ENCODE measurements at places on chromosomes 6 and 20.

DNA sequence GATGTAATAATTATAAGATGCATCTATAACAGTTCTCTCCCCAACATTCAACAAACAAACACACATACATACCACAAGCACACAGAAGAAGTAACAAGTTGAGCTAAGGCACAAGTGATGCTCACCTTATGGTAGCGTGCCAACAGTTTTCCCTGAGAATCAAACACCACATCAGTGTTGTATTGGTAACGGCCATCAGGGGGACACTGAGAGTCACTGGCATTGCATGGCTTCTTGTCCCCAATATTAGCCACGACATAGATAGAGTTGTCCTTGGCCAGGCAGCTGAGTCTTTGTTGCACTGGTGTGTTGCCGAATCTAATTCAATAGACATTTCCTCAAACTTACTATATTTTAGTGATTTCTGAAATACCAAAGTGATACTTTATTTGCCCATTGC, 14.8 kb upstream of the VNN1 start:
- no peak for DNase-seq

DNA sequence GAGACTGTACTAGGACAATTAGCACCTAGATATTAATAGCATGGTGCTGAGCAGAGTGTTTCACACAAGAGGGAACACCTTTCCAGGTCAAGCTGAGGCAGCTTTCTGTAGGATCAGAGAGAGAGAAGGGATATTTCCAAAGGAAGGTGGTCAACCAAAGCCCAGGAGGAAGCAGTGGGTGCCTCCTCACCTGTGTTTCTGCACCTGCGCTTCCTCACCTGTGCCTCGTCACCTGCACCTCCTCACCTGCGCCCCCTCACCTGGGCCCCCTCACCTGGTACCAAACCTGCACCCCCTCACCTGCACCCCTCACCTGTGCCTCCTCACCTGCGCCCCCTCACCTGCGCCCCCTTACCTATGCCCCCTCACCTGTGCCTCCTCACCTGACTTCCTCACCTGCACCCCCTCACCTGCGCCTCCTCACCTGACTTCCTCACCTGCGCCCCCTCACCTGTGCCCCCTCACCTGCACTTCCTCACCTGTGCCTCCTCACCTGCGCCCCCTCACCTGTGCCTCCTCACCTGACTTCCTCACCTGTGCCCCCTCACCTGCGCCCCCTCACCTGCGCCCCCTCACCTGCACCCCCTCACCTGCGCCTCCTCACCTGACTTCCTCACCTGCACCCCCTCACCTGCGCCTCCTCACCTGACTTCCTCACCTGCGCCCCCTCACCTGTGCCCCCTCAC, 67.9 kb downstream of the TTLL2 start:
- no peak for DNase-seq

DNA sequence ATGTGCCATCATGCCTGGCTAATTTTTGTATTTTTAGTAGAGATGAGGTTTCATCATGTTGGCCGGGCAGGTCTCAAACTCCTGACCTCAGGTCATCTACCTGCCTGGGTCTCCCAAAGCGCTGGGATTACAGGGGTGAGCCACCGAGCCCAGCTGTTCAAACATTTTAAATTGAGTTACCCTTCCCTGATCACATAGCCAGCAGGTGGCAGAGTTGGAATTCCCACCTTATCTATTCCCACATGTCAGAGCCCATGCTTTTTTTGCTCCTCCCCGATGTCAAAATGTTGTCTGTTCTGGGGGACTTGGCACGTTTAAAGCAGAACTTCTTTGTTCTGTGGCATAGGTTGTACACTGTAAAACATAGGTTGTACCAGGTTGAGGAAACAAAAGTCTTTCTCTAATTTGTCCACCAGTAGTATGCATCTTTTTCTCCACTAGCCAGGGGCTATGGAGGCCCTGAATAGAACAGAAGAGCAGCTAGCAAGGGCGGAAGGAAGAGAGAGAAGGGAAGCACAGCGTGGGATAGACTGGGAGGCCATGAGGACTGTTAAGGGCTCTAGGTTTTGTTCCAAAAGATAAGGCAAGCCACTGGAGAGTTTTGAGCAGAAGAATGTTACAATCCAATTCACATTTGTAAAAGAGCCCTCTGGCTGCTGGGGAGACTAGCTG, 7.3 kb upstream of the LBP start:
- no peak for DNase-seq

DNA sequence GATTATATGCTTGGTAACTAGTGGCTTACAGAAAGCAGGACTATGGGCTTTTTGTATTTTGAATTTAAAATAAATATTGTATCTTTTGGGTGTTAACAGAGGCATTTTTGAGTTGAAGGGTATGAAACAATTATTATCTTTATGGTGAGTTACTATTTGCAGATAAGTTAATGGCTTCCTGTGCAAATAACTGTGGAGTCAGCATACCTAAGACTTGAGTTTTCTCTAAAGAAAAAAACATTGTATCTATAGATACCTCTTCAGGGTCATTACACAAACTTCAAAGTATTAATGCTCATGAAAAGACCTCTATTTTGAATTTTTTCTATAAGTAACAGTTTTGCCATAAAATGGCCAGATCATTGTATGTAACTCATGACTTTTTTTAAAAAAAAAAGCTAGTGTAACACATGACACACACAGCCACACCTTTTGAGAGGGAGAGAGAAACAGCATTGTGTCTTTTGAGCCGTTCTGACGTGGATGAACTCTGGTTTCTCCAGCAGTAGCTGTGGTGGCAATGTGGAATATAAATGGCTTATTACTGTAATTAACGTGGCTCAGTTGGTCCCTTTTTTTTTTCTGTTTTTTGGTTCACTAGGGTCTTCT, 36.3 kb downstream of the PLEKHG1 start:
- DNase-seq: no peak

GRCh38 chr20:4886771-4887527, 114.4 kb downstream of the SLC23A2 start:
- DNase-seq: no peak

GRCh38 chr20:740162-740561, 28.1 kb downstream of the SLC52A3 start:
- no peak for DNase-seq

DNA sequence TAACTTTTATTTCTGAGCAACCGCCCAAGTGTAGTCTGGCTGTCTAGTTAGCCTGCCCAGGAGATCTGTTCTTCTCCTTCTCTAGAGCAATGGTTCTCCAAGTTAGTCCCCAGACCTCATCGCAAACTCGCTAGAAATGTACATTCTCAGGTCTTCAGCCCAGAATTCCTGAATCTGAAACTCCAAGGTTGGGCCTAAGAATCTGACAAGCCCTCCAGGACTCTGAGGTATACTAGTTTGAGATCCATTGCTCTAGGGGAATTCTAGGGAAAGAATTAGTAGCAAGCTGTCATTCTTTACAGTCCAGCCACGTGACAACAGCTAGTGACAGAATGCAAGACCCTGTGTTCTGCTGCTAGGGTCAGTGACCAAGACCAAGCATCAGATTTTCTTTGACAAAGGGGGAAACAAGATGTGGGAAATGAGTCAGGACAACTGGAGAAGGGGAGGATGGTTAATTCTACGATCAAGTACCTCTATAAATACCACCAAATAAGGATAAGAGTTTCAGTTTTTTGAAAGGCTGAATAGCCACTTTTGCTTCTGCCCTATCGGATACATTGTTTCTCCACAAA, 5.8 kb downstream of the UBE2V1 start:
- no peak for DNase-seq

GRCh38 chr20:2080532-2081224, 20.9 kb upstream of the STK35 start:
- DNase-seq: no peak

- DNase-seq: no peak
These were observed 28.3 kb downstream of the LINC00237 start for GRCh38 chr20:21077809-21078345.

GRCh38 chr6:43052842-43053544, 658 bp downstream of the CUL7 start:
- DNase-seq: no peak

DNA sequence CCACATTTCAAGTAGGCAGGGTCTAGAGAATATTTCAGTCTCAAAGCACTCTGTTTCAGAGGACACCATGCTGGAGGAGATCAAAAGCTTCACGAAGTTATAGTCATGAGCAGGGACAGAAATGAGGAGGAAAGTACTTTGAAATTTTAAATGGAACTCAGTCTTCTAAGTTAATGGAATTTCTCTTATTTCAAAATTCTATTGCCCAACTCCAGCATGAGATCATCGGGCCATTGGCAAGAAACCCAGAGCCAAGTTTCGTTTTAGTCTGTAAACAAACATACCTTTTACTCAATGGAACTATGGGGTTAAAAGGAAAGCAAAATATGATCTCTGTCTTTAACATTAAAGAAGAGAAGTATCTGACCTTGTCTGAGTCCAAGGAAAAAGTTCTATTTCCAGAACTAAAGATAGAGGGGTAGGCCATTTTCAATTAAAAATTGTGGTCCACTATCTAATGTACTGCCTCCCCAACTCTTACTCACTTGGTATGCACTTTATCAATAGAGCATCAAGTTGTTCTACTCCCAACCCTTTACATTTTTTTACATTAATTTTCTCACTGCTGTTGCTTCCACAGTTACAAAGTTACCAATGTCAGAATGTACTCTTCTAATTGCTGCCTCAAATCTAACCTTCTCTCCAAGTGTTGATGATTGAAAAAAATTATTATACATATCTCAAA, 235.3 kb upstream of the NRSN1 start:
- no peak for DNase-seq

DNA sequence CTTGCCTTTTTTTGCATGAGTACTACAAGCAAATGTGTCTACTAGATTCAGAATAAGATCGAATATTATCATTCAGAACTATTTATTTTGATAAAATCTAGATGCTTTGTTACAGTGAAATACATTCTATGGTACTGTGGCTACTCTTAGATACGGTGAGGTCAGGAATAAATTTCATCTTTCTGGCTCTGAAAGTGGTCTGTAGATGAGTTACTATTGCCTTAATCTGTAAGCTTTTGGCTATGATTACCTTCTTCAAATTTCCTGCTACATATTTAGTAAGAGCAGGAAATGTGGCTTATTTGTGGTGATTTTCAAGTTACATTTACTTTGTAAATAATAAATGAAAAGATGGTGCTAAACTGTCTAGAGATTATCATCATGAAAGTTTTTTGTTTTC, 50.0 kb downstream of the SCAF8 start:
- no peak for DNase-seq

GRCh38 chr20:24560571-24561491, 91.4 kb downstream of the SYNDIG1 start:
- no peak for DNase-seq

All from C1 segment of cervical spinal cord (tissue), 14 donors.